Peyer's patch (tissue), 4 donors: ENCODE measurements at places on chromosomes 5 and 9. TPM values are rescaled to one million over a fixed set of nuclear protein-coding genes. Genes with fewer than 3 reads are reported as not detected.

DNA sequence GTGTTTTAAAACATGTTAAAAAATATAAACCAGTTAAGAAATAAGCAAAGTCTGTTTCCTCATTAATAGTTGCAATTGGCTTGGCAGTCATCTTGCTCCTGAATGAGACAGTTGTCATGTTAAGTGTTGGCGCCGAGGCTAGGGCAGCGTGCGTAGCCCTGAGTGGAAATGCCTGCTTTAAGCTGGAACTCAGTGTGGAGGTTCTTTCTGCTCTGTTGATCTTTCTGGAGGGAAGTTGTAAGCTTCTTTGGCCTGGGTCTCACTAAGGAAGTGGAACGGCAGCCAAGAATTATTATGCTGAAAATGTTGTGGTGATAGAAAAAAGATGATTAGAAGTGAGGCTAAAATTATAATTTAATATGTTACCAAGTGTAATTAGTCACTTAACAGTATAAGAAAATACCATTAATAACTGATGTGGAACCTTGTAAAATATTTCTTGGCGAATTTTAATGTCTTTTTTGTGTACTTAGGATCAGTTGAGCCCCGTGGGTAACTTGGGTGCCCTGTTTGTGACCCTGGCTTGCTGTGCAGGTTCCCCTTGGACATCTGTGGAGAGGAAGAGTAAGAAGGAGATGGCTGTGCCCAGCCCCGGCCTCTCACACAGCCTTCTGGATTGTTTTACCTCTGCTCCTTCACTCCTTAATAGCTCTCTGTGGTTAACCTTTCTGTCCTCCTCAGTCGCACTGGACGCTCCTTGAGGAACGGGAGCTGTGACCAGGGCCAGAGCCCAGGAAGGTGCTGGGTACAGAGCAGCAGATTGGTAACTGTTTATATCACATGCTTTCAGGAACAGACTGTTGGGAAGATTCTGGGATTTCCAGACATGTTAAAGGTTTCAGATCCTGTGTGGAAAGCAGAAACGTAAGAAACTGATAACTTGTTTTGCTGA lies 31.0 kb downstream of the PCBD2 start:
- no peak for DNase-seq

DNA sequence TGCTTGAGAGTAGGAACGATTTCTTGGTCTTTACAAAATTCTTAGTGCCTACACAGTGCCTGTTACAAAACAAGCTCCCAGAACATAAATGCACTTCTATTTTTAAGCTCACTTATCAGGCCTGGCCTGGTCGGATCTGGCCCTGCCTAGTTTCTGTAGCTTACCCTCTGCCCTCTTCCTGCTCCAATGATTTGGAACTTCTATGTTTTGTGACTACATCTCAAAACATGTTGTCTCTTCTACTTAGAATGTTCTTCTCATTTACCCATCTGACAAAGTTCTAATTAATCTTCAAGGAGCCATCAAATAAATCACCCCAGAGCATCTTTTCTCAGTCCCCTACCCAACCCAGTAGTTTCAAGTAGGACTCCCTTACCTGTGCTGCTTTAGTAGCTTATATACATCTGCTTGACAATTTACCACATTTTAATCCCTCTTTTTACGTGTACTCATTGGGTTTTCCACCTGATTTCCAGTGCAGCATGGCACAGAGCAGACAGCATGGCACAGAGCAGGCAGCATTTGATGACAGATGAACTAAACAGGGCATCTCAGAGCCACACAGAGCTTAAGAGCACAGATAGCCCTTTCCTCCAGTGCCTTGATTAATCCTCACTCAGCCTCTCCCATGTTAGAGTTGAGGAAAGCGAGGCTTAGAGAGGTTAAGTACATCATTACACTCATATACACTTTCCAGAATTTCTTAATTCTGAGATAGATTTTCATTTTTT lies 171.9 kb downstream of the MAPKAP1 start:
- DNase-seq: no peak

GRCh38 chr5:68277431-68277830 lies 61.9 kb downstream of the PIK3R1 start:
- DNase-seq: no peak

Gene BARHL1
- total RNA-seq: not detected

- no peak for DNase-seq
Observed at GRCh38 chr5:107395632-107396350, 274.9 kb downstream of the EFNA5 start.

- DNase-seq: peak; percentile 78
Observed at GRCh38 chr9:128026773-128027541, 40.2 kb downstream of the NAIF1 start.

Gene HAVCR2
- total RNA-seq: 9.9 TPM

Gene TIMD4
- not detected for total RNA-seq

DNA sequence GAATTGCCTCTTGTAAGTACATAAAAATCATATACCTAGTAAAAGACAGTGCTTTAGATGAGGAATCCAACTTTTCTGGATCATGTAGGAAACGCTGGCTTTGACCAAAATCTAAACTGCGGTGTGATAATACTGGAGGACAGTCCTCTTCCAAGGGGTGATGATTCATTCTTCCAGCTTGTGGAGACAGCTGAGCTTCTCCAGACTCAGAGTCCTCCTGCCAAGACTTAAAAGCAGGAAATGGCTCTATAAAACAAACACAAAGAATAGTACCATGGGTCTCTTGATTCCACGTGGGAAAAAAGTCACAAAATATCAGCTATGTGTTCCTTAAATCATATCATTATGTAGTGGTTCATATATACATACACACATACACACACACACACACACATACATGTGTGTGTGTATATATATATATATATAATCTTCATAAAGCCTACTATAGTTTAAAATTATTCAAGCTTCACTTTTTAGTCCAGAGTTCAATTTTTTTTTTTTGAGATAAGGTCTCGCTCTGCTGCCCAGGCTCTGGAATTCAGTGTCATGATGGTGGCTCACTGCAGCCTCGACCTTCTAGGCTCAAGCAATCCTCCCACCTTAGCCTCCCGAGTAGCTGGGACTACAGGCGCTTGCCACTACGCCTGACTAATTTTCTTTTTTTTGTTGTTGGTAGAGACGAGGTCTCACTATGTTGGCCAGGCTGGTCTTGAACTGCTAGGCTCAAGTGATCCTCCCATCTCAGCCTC lies 65.0 kb downstream of the PKD2L2 start:
- DNase-seq: no peak

GRCh38 chr9:35229066-35229778 lies 67.4 kb downstream of the UNC13B start:
- DNase-seq: no peak

- DNase-seq: no peak
Observed at GRCh38 chr5:114296191-114296590, 65.7 kb upstream of the KCNN2 start.

DNA sequence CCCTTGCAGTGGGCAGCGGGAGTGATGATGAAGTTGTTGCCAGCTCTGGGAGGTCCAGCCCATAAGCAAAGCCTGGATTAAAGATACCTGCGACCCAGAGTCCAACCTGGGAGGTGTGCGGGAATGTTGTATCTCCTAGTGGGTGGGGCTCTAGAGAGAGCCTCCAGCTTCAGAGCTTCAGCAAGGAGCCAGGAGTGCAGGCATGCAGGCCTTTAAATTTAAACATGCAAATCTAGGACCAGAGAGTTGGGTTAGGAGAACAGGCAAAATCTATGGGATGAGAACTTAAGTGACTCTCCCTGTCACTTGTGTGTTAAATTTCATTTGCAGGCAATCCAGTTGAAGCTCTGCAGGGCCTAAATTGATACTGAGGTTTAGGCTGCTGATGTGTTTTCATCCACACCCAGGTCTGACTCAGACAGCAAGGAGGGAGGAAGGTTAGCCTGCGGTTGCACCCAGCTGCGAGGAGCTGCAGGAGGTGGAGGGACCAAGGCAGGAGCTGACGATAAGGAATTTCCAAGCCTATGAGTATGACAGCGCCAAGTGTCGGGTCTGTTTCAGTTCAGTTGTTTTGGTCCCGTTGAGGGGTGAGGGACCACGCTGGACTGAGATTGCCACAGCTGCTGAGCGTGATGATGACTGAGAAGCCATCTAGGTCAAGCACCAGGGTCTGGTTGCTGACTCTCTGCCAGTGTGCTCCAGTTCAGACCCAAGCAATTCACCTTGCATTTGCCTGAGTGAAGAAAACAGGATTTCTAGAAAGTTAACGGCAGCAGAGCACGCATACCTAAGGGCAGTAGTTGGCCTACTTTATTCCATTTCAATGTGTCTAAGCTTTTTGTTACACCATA lies 243.0 kb downstream of the ICE1 start:
- DNase-seq: no peak

Gene SLC9A3
- 16.5 TPM for total RNA-seq
